ENCODE measurements at places on chromosomes 6 and 20.

- no peak for DNase-seq
Measured at GRCh38 chr6:37005061-37005810, at the start of gene FGD2. FGD2 (plus strand) TSS chr6:37005655; CDS start chr6:37005818, 163 bp downstream.

GRCh38 chr20:43550456-43550855, 8.4 kb upstream of the SGK2 start:
- DNase-seq, result no peak

DNA sequence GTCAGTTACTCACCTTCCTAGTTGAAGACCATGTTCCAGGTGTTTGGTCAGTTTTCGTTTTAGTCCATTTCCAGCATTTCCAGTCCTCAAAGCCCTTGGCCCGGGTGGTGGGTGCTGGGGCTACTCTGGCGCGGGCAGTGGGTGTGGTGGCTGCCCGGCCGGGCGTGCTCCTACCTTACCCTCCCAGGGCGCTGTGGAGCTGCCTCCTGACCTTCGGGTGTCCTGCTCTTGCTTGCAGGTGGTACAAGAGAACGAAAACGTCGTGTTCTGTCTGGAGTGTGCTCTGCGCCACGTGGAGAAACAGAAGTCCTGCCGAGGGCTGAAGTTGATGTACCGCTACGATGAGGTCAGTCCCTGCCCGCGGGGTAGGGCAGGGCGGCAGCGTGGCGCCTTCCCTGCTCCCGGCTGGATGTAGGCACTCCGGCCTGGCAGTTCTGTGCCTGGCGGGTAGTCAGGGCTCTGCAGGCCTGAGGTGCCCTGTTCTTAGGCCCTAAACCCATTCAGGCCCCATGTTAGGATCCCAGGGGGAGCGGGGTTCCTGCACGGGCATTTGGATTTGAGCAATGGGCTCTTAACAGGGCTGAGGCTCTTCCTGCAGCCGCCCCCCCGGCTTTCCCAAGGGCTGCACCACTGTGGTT, 145.8 kb downstream of the DTNBP1 start:
- no peak for DNase-seq

DNA sequence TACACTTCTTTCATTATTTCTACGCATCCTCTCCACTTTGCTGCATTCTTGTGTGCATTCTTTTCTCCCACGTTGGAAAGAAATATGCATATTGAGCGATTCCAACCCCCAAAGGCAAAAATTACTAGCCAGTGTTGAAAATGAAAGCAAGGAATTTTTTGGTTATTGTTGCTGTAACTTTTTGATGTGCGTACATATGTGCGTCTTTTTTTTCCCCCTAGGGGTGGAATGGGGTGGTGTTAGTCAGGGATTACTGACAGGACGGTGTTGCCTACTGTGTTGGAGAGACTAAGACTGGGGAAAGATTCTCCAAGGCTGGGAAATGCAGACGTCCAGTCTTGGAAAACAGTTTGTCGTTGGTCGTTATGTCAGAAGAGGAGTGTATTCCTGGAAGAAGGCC, 44.2 kb upstream of the ESR1 start:
- no peak for DNase-seq

DNA sequence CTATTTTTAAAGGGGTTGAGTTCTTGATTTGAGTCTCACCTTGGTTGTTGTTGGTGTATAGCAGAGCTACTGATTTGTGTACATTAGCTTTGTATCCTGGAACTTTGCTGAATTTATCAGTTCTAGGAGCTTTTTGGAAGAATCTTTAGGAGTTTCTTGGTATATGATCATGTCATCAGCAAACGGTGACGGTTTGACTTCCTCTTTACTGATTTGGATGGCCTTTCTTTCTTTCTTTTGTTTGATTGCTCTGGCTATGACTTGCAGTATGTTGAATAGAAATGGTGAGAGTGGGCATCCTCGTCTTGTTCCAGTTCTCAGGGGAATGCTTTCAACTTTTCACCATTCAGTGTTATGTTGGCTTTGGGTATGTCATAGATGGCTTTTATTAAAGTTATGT, 64.0 kb downstream of the CDYL start:
- DNase-seq, result no peak

DNA sequence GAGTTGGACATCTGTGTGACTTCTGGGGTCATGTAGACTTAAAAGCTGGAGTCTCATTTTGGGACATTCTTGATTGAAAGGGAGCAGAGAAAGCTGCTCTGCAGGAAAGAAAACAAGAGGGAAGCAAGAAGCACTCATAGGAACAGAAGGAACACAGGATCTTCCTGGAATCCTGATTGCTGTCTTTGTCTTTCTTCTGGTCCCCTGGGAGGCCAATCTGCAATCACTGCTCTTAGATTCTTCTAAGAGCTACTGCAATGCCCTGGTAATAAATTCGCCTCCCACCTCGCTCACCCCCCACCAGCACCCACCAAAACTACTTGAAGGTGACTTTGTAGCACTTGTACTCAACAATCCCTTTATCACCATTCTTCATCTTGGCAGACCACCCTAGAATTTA, 51.8 kb downstream of the SLC35B3 start:
- DNase-seq, result no peak

- DNase-seq, result no peak
Measured at GRCh38 chr20:60261333-60261732, 303.1 kb downstream of the CDH26 start.

DNA sequence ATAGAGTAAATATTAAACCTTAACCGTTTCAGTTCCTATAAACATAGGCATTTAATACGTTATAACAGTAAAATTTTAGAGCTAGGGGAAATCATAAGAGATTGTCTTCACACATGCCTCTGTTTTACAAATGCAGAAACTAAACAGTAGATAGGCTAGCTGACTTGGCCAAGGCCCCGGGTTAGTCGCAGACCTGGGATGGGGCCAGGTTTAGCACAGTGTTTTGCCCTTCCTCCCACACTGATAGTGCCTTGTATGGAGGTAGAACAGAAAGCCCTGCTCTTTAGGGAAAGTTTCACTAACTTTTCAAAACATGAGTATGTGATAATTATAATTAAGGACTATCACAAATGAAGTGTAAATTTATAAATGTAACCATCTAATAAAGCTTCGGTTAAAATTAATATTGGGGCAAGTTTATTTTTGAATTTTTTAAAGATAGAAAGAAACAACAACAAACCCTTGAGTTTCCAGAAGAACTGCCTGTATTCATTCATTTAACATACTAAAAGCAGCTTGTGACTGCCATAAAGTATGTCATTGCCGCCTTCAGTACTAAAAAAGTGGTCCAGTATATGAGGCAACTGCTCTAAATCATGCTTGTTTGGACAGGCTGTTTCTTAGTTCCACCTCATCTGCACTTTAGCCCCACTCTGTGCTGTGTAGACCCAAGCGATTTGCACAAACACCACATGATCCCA, 62.5 kb upstream of the LOC128125822 start:
- no peak for DNase-seq

GRCh38 chr6:159008656-159009288, 8.8 kb upstream of the RSPH3 start:
- DNase-seq, result peak; percentile 9

DNA sequence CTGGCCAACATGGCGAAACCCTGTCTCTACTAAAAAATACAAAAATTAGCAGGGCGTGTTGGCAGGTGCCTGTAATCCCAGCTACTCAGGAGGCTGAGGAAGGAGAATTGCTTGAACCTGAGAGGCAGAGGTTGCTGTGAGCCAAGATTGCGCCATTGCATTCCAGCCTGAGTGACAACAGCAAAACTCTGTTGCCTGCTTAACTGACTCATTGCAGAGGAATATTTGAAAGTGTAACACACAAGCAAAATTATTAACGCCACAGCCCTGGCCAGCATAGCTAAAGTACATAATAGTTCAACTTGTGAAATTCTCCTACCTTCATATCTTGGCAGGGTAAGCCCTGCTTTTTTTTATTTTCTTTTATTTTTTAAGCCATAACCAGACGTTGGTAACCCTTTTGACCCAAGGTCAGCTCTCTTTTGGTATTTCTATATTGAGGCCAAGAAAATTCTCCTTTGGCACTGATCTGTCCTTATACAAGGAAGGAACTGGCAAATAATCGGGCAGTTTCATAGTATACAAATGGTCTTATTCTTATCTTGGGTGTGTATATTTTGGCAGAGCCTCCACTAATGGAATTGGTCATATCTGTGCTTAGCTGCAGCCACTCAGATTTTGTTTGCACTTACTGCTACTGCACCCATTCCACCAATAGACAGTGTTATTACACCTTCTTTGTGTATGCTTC, 4.0 kb upstream of the ADGRF5 start:
- no peak for DNase-seq

DNA sequence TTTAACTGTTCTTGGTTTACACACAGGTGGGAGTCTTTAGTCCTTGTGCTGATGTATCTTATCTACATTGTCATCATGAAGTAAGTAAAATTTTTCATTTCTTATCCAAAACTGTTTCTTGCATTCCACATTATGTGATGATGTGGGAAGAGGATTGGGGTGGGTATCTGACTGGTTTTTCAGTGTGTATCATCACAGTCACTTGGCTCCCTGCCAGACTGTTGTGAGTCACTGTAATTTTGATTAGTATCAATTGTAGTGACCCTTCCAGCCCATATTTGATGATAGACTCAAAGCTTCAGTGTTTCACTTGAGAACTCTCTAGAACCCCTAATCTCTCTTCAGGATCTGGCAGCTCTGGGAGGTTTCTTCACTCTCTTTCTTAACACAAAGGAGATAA, 84.5 kb upstream of the RIN2 start:
- DNase-seq, result no peak

DNA sequence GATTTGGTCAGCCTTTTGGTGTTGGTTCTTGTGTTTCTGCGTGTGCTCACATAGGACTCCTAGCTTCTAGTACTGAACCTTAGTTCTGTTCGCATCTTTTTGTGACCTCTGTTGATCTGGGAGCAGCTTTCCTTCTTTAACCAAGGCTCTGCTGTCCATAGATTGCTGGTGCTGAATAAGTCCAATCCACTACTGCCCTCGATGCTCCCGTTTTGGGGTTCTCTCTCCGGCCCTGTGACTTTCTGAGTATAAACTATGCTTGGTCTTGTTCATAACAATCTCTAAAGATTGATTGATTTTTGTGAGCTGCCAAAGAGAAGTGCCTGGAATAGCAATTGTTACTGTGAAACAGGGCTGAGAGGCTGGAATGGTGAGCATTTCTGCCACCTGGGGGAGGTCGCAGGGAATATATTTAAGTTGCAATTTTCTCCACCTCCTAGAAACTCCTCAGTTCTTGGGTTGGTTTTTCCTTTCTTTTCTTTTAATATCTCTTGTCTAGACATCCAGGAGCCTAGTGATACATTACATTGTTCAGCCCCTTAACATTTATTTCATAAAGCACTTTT, 422.9 kb upstream of the CHD6 start:
- DNase-seq, result no peak

DNA sequence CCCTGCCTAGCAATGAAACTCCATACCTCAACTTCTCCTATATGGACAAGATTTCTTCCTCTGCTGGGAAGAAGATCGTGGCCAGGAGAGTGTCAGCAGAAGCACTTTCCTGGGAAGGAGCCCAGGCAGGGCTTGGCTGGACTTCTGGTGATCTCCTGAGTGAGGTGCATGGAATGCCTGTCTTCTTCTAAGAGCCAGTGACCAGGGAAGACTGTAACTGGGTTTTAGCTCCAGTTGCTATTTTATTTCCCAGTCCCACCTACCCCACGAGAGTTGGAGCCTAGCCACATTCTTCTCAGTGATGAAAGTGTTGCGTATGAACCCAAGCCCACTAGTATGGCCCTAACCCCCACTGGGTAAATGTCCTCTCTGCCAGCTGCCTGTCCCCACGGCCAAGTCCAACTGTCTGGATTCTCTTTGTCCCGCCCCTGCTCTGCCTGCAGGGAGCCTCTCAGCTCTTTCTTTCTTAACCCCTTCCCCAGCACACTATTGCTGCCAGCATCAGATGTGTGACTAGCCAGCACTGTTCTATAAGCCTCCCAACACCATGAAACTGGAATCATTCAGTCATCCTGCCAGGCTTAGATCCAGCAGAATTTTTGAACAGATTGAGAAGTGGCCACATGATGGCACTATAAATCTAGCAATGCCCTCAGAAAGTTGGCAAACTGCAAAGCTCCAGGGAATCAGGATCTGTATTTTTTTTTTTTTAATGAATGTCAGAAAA, 69.8 kb upstream of the FAM184A start:
- peak; percentile 2 for DNase-seq

DNA sequence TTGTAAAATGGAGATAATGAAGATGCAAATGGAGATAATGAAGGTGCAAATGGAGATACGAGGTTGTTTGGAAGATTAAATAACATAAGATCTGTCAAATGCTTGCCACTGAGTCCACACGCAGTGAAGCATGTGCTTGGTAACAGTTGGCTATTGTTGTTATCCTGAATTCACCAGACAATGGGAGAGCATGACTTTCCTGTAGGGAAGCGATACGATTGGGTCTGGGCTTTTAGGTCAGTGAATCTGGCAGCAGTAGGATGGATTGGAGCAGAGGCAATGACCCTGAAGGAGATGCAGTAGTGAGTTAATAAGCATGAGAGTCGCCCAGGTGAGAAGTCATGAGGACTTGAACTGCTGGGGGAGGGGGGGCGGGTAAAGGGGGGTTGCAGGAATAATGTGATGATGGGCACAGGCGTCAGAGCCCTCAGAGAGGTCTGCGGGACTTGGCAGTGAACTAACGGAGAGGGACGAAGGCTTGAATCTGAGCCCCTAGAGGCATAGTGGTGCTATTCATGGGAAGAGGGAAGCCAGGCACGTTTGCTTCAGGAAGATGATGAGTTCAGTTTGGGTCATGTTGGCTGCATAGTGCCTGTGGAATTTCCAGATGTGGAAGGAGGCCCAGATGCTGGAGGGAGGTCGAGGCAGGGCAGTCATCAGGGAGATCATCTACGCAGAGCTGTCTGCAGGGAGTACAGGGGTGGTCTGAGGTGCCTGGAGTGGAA, 55.4 kb downstream of the ZDHHC14 start:
- DNase-seq, result no peak

GRCh38 chr6:166162599-166163342, 4.9 kb downstream of the TBXT start:
- no peak for DNase-seq

GRCh38 chr6:15961635-15962448, 167.0 kb upstream of the MYLIP start:
- DNase-seq, result no peak

DNA sequence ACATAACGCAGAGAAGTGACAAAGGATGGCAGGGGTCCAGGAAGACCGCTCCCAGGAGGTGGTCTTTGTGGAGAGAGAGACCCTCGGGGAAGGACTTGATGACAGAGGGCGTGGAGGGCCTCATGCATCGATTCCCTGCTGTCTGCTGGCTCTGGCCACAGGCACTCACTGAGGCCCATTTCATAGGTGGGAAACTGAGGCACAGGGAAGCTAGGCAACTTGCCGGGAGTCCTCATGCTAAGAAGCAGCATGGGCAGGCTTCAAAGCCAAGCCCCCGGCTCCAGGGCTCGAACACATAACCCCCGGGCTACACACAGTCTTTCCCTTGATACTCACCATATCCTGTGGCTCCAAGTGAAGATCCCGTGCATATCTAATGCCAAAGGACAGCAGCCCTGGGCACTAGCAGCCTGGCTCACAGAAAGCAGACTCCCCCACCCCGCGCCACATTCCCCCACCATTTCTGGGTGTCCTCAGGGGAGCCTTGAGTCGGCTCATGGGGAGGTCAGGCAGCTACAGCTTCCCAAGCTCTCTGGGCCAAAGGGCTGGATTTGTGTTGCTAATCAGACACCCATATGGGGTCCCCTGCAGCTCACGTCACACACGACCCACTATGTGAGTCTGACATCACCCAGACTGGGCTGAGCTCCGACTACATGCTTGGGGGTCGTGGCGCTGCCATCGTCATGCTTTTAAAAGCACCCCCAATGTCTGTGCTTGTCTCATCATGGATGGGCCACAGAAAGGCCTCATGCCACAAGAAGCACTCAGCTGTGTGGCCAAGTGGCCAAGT, 130.9 kb upstream of the PMEPA1 start:
- no peak for DNase-seq

GRCh38 chr20:60052322-60052721, 94.1 kb downstream of the CDH26 start:
- DNase-seq, result no peak

All from CD4-positive, alpha-beta T cell treated with Interleukin-6 for 4 hours (primary cell).